HCT116 (cell line): ENCODE measurements at places on chromosomes 1 and 21. TPM values are rescaled to one million over a fixed set of nuclear protein-coding genes. Genes with fewer than 3 reads are reported as not detected.

PLCH2 gene
- total RNA-seq = 2.0 TPM

GRIK1 gene
- not detected for total RNA-seq

DNA sequence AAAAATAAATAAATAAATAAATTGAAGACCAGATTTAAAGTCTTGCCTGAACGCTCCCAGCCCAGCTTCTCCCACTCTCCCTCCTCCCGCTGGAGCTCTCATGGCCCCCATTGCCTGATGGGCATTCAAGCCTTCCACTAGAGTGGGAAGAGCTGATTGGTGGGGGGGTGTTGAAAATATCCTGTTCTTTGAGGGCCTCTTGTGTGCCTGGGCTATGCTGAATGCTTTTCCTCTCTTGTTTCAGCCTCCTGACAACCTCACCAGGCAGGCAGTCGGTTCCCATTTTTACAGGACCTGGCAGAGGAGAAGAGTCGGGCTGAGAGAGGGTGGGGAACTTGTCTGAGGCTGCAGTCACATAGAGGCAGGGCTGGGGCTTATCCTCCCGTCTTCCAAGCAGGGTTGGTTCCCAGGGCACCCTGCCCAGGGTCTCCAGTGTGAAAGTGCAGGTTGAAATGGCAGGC, 59.2 kb upstream of the SSBP3 start:
- H3K4me1 ChIP-seq = peaks cover 12% of the 10 kb centered on the region; the same call in 1 of the 2 replicates
- no peak overlapping the region for H3K4me3 ChIP-seq
- no peak for DNase-seq
- no peaks in the 10 kb centered on the region for H3K36me3 ChIP-seq
- no peaks in the 10 kb centered on the region for H3K27me3 ChIP-seq
- no peak overlapping the region for H3K27ac ChIP-seq

DNA sequence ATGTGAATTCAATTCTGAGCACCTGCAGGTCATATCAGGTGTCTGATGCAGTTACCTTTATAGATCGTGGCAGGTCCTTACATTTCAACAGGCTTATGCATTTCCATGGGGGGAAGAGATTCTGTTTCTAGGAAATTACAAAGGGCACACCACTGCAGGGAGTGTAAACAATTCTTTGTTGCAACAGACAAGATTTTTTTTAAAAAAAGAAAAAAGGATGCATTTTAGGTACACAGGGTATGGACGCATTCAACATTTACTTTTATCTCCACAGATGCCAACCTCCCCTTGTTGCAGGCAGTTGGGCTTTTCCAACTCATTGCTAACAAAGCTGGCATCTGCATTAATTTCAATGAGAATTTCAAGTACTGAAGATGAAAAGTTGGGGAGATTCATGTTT, 13.5 kb upstream of the TEKT2 start:
- DNase-seq = no peak
- H3K4me1 ChIP-seq = peaks cover 5% of the 10 kb centered on the region; the same call in 1 of the 2 replicates
- no peaks in the 10 kb centered on the region for H3K27me3 ChIP-seq
- no peaks in the 10 kb centered on the region for H3K36me3 ChIP-seq

DNA sequence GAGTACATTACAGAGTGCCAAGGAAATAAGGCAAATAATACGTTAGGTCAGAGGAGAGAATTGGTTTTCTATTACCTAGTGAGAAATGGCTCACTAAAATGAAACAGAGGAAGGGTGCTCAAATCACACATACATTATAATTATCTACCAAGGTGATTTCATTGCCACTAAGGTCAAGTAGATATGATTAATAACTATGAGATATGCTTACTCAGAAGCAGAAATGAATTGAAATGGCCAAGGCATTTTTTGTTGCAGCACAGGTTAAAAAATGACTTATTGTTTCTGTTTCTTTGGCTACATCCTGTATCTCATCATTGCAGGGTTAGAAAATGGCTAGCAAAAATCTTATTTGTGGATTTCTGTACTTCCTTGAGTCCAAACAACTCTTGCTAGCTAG, 154.5 kb upstream of the GORAB start:
- no peak for DNase-seq
- H3K36me3 ChIP-seq = no peaks in the 10 kb centered on the region
- no peak overlapping the region for H3K27ac ChIP-seq
- no peak overlapping the region for H3K4me3 ChIP-seq

- no peak overlapping the region for H3K4me3 ChIP-seq
- H3K27me3 ChIP-seq = peaks cover 12% of the 10 kb centered on the region; the same call in 1 of the 2 replicates
- no peak for DNase-seq
- no peaks in the 10 kb centered on the region for H3K4me1 ChIP-seq
- no peaks in the 10 kb centered on the region for H3K36me3 ChIP-seq
- H3K27ac ChIP-seq = no peak overlapping the region
Observed at GRCh38 chr1:5682626-5683225, 309.5 kb downstream of the NPHP4 start.

GRCh38 chr21:39645331-39645730, 32.6 kb downstream of the B3GALT5 start:
- DNase-seq = no peak
- H3K4me3 ChIP-seq = no peak overlapping the region
- no peak overlapping the region for H3K27ac ChIP-seq

DNA sequence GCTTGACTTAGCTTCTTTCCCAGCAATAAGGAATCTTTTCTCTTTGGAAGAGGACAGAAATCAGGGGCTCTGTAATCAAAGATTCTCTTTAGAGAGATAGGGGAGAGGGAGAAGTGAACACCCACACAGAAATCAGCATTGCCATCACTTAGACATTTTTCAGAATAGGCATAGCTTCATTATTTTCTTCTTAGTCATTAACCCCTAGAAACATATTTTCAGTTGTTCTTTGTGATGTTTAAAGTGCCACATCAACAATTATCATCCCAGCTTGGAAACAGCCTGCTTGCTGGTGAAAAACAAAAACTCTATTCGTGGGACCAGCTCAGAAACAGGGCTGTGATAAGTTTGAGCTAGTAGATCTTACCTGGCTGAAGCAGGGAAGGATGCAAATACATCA, 88.3 kb upstream of the SLC44A3 start:
- H3K4me1 ChIP-seq = peaks cover 29% of the 10 kb centered on the region
- no peaks in the 10 kb centered on the region for H3K27me3 ChIP-seq
- H3K4me3 ChIP-seq = no peak overlapping the region
- no peak overlapping the region for H3K27ac ChIP-seq
- no peaks in the 10 kb centered on the region for H3K36me3 ChIP-seq

GRCh38 chr1:233544304-233544703, 69.6 kb upstream of the KCNK1 start:
- H3K4me1 ChIP-seq = peaks cover 18% of the 10 kb centered on the region
- no peak overlapping the region for H3K4me3 ChIP-seq
- no peak overlapping the region for H3K27ac ChIP-seq
- DNase-seq = no peak

DNA sequence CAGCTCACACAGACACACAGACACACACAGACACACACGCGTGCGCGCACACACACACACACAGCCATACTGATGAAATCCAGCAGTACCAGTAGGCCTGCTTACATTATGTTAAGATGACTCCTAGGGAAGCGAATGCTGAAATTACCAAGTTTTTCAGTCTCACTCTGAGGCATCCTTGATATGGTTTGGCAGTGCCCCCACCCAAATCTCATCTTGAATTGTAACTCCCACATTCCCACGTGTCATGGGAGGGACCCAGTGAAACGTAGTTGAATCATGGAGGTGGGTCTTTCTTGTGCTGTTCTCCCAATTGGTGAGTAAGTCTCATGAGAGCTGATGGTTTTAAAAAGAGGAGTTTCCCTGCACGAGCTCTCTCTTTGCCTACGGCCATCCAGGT, 64.1 kb downstream of the TIAM1 start:
- peaks cover 38% of the 10 kb centered on the region for H3K4me1 ChIP-seq
- H3K27ac ChIP-seq = no peak overlapping the region
- H3K27me3 ChIP-seq = no peaks in the 10 kb centered on the region

DNA sequence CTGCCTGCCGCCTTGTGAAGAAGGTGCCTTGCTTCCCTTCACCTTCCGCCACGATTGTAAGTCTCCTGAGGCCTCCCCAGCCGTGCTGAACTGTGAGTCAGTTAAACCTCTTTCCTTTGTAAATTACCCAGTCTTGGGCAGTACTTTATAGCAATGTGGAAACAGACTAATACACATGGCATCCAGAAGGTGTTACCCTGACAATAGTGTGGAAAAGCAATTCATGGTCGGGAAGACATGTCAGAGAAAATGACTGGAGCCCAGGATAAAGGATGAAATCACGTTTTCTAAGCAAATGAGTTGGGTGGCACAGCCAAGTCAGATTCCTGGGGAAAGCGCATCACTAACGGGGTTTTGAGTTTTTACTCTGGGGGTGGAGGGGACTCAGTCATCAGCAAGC, 76.4 kb downstream of the HLCS start:
- no peak overlapping the region for H3K27ac ChIP-seq
- H3K4me3 ChIP-seq = no peak overlapping the region
- H3K36me3 ChIP-seq = no peaks in the 10 kb centered on the region
- no peak for DNase-seq
- H3K4me1 ChIP-seq = no peaks in the 10 kb centered on the region

GRCh38 chr1:243253926-243254232, 1.2 kb downstream of the CEP170 start:
- peak overlapping the region; percentile 94 for H3K4me3 ChIP-seq

- H3K27me3 ChIP-seq = no peaks in the 10 kb centered on the region
- H3K27ac ChIP-seq = no peak overlapping the region
- H3K4me1 ChIP-seq = no peaks in the 10 kb centered on the region
- H3K4me3 ChIP-seq = no peak overlapping the region
Observed at GRCh38 chr1:206672844-206673758, 11.6 kb upstream of the MAPKAPK2 start.

GRCh38 chr1:20686883-20687725, 25.9 kb upstream of the DDOST start:
- no peak overlapping the region for H3K4me3 ChIP-seq
- no peak overlapping the region for H3K27ac ChIP-seq
- DNase-seq = no peak
- H3K36me3 ChIP-seq = no peaks in the 10 kb centered on the region

DNA sequence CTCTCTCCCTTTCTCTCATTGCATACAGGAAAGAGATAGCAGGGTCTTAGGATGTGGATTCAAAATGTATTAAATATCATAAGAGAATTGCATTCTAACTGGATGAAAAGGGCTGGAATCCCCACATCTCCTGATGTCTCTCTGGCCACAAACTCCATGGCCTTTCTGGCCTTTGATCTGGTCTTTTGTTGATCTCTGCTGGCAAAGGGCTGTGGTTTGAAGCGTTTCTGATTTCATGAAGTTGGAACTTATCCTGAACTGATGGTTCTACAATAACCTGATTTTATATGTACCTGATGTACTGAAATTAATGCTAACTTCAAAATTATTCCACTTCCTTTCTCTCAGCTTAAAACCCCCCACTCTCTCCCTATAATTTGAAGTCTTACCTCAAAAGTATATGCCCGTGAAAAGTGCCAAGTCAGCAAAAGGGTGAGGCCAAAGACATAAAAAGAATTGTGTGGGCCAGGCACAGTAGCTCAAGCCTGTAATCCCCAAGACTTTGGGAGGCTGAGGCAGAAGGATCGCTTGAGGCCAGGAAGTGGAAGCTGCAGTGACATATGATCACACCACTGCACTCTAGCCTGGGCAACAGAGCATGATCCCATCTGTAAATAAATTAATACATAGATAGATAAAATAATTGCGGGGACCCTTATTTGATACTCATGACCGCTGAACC, 6.4 kb upstream of the KIF14 start:
- no peaks in the 10 kb centered on the region for H3K36me3 ChIP-seq
- H3K4me3 ChIP-seq = no peak overlapping the region
- peaks cover 4% of the 10 kb centered on the region; the same call in 1 of the 2 replicates for H3K4me1 ChIP-seq
- DNase-seq = no peak
- no peak overlapping the region for H3K27ac ChIP-seq

DNA sequence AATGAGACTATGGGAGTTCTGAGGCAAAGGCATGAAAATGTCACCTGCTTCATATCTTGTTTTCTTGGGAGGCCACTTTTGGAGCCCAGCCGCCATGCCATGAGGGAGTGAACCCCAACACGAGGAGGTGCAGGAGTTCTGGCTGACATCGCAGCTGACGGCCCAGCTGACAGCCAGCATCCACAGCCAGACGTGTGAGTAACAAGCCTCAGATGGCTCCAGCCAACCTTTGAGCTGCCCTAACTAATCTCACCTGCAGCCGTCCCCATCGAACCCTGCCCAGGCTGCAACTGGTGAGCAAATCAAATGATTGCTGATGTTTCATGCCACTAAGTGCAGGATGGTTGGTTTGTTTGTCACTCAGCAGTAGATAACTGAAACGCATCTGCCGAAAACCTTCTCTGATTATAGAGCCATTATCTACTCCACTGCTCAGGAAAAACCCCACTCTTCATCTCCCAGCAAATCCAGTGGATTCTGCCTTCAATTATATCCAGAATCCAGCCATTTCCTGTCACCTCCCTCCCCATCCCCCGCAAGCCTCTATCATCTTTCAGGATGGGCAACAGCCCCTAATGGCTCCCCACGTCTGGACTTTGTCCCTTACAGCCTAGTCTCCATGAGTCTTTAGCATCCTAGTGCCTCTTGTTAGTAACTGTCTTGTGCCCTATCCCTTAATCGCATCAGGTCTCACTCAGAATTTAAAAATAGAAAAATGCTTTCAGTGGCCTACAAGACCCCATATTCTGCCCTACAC, 18.5 kb upstream of the RAB4A start:
- no peaks in the 10 kb centered on the region for H3K36me3 ChIP-seq
- peaks cover 17% of the 10 kb centered on the region for H3K4me1 ChIP-seq
- H3K27ac ChIP-seq = peak overlapping the region; percentile 12; the same call in 1 of the 2 replicates
- H3K27me3 ChIP-seq = no peaks in the 10 kb centered on the region
- no peak for DNase-seq
